ENCODE measurements at places on chromosomes 4 and X.

GRCh38 chr4:125140966-125141495, 173.7 kb upstream of the FAT4 start:
- no peaks in the 10 kb centered on the region for H3K27me3 ChIP-seq
- DNase-seq = no peak
- H3K4me3 ChIP-seq = no peak overlapping the region
- no peaks in the 10 kb centered on the region for H3K4me1 ChIP-seq
- H3K27ac ChIP-seq = no peak overlapping the region
- H3K36me3 ChIP-seq = no peaks in the 10 kb centered on the region

GRCh38 chr4:68451246-68452211, 4.3 kb downstream of the TMPRSS11E start:
- no peaks in the 10 kb centered on the region for H3K36me3 ChIP-seq
- no peaks in the 10 kb centered on the region for H3K4me1 ChIP-seq
- no peak overlapping the region for H3K4me3 ChIP-seq
- H3K27ac ChIP-seq = no peak overlapping the region

DNA sequence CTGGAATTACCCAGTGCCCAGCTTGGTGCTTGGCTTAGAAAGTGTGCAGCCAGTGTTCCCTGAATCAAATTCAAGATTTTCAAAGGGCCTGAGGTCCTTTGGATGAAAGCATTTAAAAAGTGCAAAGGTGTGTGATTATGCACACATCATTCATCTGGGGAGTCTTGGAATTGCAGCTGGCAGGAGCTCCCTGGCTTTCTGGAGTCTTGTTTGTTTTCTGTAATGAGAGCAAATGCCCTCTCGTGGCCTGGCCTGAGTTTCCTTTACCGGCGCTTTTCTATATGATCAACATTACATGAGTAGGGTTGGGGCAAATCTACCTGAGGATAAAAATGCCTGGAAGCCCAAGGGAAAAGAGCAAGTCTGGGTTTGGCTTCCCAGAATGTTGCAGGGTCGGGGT, 24.6 kb upstream of the SORCS2 start:
- peaks cover 86% of the 10 kb centered on the region for H3K27me3 ChIP-seq
- no peaks in the 10 kb centered on the region for H3K36me3 ChIP-seq
- DNase-seq = no peak

DNA sequence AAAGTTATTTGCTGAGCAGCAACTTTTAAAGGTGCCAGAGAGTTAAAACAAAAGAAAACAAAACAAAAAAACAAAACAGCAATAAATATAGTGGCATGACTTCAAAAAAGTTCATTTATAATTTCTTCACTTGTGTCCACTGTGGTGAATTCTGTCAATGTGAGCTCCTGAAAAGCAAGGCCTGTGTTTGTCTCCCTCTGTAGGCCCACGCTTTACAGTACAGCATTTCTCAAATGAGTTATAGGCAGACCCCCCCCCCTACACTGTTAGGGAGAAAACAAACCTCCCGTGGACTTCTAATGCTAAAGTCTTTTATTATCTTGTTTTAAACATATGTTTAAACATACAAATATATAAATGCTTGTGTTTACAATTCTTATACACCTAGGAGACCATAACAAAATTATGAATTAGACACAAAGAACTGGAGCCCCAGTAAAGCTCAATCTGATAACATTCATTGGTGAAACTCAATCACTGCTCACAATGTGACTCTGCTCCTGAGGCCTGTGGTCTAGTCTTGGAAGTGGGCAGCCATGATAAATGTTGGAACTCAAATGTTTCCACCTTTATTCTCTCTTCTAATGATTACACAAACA, 47.0 kb upstream of the SCOC start:
- peaks cover 2% of the 10 kb centered on the region for H3K4me1 ChIP-seq
- peak; percentile 48 for DNase-seq
- H3K27me3 ChIP-seq = no peaks in the 10 kb centered on the region
- H3K36me3 ChIP-seq = no peaks in the 10 kb centered on the region
- H3K4me3 ChIP-seq = no peak overlapping the region

- peaks cover 50% of the 10 kb centered on the region for H3K36me3 ChIP-seq
- H3K27ac ChIP-seq = peak overlapping the region; percentile 44
- H3K4me1 ChIP-seq = peaks cover 21% of the 10 kb centered on the region
- H3K27me3 ChIP-seq = no peaks in the 10 kb centered on the region
- peak; percentile 32 for DNase-seq
These were observed 53.1 kb downstream of the OCRL start for GRCh38 chrX:129593137-129593536.

GRCh38 chrX:1885116-1885515, 270.3 kb downstream of the ASMT start:
- no peaks in the 10 kb centered on the region for H3K4me1 ChIP-seq
- H3K27me3 ChIP-seq = peaks cover 13% of the 10 kb centered on the region
- H3K4me3 ChIP-seq = no peak overlapping the region
- no peak overlapping the region for H3K27ac ChIP-seq
